ENCODE measurements at places on chromosomes 3 and 15.

GRCh38 chr15:100705065-100705464 lies 102.7 kb downstream of the ASB7 start:
- no peak for DNase-seq

- DNase-seq = no peak
Observed at GRCh38 chr15:91320101-91320500, 220.0 kb downstream of the SV2B start.

- DNase-seq = peak; percentile 36
Observed at GRCh38 chr15:38683382-38684242, 119.0 kb upstream of the RASGRP1 start.

DNA sequence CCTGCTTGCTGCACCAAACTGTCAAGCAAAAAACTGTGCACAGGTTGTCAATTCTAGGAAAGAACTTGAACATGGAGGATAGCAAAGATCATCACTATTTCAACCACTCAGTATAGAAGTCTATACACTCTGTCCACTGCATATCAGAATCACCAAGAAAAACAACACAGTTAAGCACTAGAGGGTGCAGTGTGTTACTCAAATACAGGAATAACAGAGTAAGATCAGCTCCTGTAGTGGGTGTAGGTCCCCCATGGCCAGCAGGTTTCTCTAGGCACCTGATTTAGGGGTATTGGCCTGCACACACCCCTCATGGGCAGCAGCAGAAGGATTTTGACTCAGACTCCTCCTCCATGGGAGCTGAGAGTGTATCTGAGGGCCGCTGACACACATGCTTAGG lies 464.1 kb downstream of the EPHA6 start:
- no peak for DNase-seq

GRCh38 chr15:65305150-65305758 lies 777 bp downstream of the RNU5B-1 start:
- DNase-seq = no peak

DNA sequence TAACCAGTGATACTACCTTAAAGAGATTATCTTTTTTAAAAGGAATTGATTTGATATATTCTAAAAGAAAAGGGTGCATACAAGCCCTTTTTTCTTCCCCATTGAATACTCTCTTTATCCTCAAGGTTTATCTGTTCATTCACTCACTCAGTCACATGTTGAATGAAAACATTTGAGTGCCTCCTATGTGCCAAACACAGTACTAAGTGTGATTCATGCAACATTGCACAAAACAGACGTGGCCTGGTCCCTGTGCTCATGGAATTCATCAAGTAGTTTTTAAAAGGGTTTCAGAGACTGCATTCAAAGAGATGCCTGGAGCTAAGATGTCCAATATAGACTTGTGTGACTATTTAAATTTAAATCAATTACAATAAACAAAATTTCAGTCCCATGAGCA lies 462.2 kb upstream of the MDFIC2 start:
- no peak for DNase-seq

DNA sequence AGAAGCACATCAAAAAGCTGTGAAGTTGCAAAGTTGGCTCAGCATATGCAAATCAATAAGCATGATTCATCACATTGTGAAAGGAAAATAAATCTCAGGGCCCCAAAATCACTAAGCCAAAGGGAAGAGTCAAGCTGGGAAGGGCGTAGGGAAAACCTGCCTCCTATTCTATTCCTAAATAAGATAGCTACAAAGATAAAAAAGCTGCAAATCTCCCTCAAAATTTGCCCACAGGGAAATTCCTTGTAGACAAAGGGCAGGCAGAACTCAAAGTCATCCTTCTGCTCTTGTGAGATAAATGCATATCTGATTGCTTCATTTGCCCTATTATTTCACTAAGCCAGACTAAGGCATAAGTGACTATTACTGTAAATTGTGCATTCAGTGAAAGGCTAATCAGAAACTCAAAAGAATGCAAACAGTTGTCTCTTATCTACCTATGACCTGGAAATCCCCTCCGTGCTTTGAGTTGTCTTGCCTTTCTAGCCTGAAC lies 30.5 kb upstream of the CCNL1 start:
- no peak for DNase-seq

DNA sequence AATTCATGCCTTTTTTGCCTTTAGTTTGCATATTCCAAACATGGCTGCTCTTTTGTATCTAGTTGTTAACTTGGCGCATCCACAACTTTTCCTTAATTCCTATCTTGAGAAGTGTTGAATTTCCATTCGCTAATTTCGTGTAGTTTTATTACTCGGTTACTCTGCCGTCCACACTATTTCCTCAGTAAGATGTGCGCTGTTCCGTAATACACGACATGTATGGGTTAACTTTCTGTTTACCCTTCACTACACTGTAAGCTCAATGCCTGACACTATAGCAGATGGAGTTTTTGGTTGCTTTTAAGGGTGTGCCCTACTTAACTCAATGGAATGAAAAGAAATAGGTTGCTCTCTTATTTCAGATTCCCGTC lies 724 bp downstream of the RPSA start:
- no peak for DNase-seq

DNA sequence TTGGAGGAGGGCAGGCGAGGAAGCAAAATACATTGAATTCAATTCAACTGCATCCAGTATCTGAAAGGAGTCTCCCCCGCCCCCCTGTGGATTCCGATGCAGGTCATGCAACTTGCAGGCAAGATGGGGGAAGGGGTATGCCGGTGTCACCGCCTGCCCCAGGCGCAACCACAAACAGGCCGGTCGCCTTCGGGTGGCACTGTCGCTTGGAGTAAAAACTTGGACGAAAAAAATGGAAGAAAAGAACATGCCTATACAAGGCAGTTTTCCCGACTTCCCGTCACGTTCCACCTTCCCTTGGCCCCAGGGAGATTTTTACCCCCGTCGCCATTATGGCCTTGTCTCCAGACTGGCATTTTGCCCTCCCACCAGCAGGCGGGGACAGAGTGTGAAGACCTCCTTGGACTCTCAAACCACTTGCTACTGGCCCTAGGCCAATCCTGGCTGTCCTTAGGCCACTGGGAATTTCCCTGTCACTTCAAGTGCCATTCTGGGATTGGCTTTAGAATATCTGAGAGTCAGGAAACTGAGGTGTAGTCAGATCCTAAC lies 1.6 kb upstream of the NTRK3 start:
- no peak for DNase-seq

DNA sequence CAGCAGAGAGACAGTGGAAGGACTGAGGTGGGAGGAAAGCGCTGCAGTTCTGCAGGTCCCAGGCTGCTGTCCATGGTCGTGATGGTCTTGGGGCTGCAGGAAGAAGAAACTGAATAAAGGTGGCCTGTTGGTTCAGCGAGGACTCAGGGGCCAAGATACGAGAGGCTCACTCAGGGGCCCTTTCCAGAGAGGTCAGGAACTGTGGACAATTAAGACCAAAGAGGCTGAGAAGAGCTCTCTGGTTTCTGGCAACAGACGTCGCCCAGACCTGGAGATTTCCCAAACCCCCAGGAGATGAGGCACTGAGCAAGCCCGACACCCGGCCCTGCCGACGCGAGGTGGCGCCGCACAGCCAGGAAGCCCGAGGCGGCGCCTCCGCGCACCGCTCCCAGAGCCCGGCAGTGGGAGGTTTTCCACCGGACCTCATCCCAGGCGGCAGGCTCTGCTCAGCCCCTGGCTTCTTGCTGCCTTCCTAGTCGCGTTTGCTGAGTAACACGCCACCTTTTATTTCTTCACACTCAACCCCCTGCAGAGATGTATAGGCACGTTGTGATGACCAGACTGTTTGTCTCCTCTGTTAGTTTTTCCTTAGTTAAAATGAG lies 56.4 kb upstream of the ARRDC4 start:
- no peak for DNase-seq

GRCh38 chr15:67329984-67330733 lies 75.6 kb downstream of the IQCH start:
- DNase-seq = no peak

DNA sequence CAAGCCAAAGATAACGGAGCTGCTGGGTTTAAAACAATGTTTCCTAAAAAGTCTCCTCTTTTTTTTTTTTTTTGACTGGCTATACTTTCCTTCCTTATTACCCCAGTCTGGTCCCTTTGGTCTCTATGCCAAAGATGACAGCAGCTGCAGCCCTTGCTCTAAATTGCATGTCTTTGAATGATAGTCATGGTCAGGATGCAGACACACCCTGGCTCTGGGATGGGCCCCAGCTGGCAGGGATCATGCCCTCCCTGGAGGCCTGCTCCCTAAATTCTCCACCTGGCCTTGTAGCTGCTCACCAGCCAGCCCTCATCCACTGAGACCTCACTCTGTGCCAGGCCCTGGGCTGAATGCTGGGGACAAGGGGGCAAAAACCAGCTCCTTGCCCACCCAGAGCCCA lies 95.8 kb downstream of the MESD start:
- DNase-seq = no peak

DNA sequence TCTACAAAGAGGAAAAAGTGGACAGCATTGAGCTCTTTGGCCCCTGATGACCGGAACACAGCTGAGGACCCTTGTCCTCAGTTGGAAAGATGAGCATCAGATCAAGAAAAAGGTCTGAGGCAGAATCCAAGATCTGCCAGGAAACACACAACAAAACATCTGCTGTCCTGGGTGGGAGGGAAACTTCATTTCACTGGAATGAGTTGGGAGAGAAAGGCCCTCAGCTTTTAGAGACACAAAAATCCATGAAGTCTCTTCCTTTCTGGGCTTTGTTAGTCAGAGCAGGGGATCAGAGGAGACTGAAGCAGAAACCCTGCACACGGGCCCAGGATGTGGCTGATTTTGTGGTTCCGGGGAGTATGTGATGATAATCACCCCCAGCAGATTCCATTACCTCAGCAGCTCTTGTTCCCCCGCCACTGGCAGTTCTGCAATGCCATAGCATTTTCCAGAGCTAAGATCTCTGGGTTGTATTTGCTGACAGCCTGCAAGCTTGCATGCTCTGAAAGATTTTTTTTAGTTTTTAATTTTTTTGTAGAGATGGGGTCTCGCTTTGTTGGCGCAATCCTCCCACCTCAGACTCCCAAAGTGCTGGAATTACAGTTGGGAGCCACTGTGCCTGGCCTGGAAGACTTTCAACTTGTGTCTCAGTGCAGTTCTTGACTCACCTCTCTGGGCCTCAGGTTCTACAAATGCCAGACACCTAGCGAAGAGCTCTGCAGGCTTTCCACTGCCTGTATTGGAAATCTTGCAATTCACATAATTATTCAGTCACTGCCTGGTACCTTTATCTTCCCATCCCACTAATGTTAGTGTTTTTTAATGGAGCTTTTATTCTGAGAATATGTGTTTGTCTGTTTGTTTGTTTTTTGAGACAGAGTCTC lies 5.8 kb upstream of the TATDN2 start:
- DNase-seq = peak; percentile 62
